ENCODE measurements at places on chromosomes 4 and X.

GRCh38 chr4:102734116-102734515 is 26.7 kb downstream of the MANBA start:
- no peak for DNase-seq

DNA sequence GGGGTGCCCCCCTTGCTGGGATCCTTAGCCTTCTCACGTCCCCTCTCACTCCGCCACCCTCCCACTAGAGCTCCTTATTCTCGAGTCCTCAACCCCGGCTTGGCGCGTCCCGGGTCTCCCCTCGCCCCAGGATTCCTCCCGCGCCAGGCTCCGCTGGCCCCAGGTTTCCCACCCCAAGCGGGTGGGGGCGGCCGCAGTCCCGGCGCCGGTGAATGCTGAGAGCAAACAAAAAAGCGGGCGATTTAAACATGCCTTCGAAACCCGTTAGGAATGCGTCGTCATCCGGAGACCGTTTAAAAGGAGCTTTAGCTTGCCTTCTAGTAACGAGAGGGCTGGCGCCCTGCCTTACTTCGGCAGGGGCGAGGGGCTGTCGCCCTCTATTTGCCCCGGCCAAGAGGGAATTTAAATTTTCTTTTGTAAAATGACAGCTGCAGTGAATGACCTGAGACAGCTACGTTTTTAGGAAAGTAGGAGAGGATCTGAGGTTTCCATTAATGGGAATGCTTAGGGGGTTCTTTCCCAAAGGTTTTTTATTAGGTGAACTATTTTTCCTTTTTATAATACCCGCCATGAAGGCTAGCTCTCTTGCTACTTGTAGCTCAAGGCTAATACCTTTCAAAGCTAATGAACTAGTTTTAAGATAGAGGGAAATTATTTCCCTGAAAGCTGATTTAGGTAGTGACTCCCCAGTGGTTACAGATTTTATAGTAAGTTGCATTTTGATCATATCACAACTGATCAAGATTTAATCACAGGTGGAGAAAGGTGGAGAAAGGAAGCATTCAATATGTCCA is 3.1 kb downstream of the JADE1 start:
- DNase-seq = no peak

DNA sequence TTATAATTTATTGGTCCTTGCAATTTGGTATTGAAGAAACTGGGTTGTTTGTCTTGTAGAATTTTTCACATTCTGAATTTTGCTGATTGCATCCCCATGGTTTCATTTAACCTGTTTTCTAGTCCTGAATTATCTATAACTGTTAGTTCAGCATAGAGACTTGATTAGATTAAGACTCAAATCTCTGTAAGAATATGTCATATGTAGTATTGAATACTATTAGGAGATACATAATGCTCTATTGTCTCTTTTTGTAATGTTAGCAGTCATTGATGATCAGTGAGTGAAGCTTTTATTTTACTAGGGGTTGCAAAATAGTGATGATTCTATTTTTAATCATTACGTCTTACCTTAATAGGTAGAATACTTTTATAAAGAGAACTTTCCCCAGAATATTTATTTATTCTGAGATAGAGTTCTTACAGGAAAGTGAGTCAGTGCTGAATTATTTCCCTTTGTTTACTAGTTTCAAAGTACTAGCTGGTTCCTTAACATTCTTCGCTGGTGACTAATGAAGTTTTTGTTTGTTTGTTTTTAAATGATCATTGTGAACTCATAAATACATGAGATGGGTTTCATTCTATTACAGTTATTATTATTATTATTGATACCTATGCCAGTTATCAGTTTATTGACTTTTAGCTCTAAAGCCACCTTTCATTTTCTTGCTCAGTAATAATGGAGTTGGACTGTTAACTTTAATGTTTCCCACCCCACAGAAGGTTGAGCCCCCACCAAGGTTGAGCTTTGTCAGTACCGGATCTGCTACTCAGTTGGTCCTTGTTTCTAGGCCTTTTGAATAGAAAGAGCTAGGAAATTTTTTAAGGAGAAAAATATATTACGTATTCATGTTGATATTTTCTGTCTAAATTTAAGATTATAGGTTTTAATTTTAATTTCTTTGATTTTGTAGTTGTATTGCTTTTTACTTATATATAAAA is 102.3 kb downstream of the LARP1B start:
- DNase-seq = no peak

DNA sequence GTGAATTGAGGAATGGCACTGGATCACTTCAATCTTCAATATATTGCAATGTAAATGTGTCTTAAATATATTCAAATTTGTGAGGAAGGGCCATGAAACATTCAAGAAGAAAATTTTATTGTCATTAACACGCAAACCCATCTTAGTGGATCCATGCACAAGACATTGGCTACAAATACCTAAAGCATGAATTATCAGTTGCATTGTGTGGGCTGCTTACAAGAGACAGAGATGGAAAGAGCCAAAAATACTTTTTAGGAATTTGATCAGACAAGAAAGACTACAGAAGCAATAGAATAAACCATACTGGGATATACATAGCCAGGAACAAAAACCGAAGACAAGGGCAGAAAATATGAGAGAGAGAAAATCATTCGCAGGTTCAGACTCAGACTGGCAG is 616.2 kb upstream of the GRIA3 start:
- DNase-seq = no peak

- DNase-seq = no peak
These were observed 750 bp downstream of the ARMCX5 start for GRCh38 chrX:102599951-102600579.

GRCh38 chr4:3118312-3118711 is 43.8 kb downstream of the HTT start:
- no peak for DNase-seq

GRCh38 chr4:183441276-183441675 is 3.2 kb upstream of the CDKN2AIP start:
- no peak for DNase-seq

DNA sequence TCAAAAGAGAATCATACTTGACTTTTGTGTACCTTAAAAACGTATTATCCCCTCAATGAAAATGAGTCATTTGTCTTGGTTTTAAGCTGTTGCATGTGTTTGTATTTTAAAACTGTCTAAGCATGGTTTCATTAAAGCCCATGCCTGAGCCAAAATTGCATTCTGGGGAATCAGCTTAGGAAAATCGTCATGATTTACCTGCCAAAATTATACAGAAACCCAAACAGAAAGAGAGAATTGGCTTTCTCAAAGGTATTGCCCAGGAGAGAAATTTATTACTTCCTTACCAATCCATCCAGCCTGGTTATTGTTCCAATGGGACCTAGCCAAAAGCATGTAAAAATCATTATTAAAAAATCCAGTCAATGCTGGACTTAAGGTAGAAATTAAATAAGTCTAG is 37.6 kb downstream of the GPR174 start:
- no peak for DNase-seq

DNA sequence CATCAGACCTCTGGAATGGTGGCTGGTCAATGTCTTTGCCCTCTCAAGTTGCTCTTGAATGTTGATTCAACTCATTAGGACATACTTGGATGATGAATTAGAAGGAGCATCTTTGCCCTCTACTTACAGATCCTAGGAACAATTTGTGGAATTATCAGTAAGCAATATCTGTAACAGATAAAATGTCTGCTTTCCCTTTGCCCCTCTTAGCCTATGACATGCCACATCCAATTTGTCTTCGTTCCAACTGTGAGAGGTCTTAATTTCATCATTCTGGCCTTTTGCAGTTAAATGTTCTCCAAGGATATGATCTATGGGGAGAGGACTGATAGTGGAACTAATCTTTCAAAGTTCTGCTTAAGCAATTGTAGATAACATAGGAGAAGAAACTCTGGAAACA is 148.3 kb downstream of the PDE5A start:
- DNase-seq = no peak

GRCh38 chrX:129632443-129632842 is 22.3 kb downstream of the APLN start:
- no peak for DNase-seq

DNA sequence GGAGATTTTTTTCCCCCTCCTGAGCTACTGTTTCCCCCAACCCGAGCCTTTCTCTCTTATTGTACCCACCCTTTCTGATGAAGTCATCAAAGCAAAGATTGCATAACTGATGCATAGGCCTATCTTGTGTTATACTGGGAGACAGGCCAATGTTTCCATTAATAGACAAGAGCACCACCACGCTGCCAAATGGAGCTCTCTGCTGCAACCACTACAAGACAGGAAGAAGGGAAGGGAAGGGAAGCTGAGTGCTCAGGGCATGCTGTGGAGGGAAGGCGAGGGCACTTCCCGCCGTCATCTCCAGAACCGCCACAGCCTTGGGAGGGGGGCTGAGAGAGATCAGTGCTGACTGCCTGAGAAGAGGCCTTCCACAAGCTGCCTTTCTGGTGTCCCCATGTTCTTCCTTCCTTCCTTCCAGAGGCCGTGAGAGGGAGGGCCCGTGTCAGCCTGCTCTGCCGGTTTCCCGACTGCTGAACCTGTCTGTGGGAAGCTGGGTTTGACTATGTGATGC is 75.0 kb downstream of the MGST2 start:
- DNase-seq = no peak

DNA sequence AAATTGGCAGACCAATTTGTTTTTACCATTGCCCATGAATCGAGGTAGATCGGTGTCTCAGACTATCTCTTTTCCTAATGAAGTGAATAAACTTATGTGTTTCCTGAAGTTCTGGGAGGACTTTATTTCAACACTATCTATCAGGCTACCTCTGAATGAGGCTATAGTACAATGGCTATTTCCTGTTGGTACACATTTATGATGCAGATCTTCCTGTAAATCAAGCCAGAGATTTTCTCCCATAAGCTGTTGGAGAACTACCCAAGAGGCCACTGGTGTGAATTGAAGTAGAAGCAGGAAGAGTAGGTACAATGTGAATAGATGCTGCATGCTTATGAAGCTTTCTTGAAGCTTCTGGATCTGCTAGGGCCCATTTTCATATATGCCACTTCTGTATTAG is 16.0 kb downstream of the TXK start:
- DNase-seq = no peak

GRCh38 chr4:77465271-77465670 is 140.3 kb upstream of the CXCL13 start:
- DNase-seq = peak; percentile 27

GRCh38 chrX:131061306-131061705 is 3.2 kb downstream of the ARHGAP36 start:
- DNase-seq = no peak

All from GM13976 (cell line).